A673 (cell line): ENCODE measurements at places on chromosomes 2 and 18. TPM values are rescaled to one million over a fixed set of nuclear protein-coding genes. Genes with fewer than 3 reads are reported as not detected.

- no peak for DNase-seq
Observed at GRCh38 chr2:33230842-33231241, 245.6 kb upstream of the RASGRP3 start.

DNA sequence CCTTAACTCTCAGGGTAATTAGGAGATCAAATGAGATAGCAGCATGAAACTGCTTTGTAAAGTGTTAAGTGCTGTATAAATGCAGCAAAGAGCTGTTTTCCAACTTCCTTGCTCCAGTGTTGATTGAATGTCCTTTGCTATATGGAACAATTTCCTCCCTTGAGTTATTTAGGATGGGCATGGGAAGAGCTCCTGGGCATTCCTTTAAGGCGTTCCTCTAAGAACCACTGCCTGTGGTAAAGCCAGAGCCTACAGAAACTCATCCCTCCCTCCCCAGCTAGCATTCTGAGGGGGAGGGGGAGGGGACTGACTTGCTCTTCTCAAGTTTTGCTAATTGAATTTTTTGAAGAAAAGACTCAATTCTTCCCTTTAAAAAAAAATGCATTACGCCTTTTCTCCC, 1.4 kb downstream of the AKAIN1 start:
- no peak for DNase-seq

- DNase-seq: no peak
Observed at GRCh38 chr2:158125756-158126498, 24.3 kb downstream of the UPP2 start.

GRCh38 chr2:1477196-1478040, 64.2 kb downstream of the TPO start:
- DNase-seq: no peak

GRCh38 chr18:45854036-45854586, 28.6 kb downstream of the SIGLEC15 start:
- DNase-seq: no peak

DNA sequence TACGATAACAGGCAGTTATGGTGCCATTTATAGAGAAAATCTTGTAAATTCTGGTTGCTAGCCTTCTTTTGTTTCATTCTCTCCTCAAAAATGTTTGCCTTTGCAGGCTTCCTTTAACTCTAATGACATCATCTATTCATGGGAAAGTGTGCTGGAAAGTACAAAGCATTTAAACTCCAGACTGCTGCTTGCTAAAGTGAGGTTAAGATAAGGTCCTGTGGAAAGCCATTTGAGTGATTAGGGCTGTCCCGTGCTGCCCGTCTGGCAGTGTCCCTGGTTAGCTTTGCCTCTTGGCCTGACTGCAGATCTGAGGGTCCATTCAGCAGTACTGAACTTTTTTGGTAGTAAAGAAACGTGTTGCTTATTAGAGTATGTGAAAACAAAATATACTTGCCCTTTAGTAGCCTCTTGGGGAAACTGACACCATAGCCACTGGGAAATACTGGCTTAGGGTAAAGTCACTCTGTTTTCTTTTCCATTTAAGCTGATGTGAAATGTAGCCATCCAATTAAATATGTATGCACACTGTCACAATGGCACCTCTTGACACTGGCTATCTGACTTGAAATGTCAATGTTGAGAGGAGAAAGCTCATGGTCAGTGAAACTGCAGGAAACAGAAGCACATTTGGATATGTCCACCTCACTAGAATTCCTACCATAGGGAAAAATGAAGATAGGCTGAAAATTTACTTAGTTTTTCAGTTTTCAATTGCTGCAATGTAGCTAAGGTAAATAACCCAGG, 321.5 kb downstream of the SLC8A1 start:
- no peak for DNase-seq

DNA sequence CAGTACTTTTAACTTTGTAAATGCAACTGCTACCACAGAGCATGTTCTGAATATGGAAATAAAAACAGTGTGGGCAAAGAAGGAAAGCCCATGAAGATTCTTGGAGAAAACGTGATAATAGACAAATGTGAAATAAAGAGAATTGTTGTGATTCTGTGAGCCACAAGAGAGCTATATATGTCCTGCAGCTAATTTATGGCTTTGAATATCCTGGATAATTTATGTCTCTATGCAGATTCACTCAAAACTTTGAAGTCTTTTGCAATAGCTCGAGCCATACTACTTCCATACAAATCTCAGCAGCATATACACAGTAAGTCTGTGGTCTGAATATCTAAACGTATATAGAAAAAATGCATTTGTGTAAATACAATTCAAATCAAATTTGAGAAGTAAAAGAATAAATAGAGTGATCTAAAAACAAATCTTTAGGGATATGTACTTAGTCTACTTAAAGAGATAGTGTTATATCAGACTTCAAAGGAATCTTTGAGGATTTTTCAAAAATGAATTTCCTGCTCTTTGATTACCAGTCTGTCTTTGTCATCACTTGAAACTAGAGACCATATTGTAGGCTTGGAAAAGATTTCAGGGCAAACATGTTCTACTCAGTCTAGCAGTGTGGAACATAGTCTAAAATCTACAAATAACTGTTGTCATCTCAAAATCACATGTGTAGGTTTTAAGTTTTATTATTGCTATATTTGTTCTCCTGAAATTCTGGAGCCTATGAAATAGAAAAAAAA, 107.1 kb downstream of the CSRNP3 start:
- peak; percentile 92 for DNase-seq

DNA sequence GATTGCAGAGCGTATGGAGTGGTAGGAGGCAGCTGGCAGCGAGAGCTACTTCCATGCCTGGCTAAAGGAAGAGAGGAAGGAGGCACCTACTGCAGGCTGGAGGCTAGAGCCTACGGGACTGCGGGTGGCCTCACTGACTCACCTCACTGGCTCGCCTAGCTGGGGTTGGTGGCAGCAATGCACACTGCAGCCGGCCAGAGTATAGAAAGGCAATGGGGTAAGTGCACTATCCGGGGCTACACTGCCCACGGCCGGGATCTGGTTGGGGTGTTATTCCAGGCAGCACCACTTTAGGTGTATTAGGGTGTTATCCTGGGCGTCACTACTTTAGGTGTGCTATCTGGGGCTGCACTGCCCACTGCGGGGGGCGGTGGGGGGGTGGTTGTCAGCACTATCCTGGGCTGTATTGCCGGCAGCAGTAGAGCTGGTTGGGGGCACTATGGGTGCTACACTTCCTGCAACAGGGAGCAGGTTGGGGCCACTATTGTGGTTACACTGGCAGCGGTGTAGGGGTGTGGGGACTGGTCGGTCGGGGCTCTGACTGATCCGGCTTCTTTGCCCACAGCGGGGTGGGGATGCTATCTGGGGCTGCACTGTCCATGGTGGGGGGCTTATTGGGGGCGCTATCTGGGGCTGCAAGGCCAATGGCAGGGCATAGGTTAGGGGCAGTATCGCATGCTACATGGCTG, 33.3 kb upstream of the ANKRD62 start:
- DNase-seq: no peak

DNA sequence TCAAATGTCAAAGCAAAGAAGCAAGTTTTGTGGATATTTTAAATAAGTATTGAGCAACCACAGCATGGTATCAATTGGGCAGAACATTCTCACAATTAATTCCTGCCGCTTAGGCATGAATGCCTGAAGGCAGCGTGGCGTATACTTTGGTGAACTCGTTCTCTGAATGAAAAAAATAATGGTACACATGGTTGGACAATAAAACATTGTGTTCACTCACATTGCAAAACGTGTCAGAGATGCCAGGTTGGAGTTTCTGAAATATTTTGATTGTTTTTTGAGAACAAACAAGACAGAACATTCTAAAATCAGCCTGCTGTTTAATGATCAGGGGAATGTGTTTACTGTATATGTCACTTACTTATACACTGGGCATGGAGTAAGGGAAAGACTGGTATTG, 254.2 kb downstream of the CDH2 start:
- no peak for DNase-seq

DNA sequence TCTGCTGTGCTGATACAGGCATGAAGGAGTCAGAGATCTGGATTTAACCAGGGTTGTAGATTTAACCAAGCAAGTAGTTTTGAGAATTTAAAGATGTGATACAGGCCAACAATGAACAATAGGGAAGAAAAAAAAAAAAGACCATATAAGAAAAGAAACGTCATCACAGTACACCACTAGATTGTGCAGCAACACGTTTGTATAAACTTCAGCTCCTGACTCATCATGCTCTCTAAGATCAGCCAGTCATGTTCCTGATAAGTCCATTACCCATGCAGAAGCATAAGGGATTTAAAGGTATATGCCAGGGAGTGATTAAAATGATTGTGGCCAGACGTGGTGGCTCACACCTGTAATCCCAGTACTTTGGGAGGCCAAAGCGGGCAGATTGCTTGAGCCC, 22.3 kb upstream of the ERICH2 start:
- no peak for DNase-seq

DNA sequence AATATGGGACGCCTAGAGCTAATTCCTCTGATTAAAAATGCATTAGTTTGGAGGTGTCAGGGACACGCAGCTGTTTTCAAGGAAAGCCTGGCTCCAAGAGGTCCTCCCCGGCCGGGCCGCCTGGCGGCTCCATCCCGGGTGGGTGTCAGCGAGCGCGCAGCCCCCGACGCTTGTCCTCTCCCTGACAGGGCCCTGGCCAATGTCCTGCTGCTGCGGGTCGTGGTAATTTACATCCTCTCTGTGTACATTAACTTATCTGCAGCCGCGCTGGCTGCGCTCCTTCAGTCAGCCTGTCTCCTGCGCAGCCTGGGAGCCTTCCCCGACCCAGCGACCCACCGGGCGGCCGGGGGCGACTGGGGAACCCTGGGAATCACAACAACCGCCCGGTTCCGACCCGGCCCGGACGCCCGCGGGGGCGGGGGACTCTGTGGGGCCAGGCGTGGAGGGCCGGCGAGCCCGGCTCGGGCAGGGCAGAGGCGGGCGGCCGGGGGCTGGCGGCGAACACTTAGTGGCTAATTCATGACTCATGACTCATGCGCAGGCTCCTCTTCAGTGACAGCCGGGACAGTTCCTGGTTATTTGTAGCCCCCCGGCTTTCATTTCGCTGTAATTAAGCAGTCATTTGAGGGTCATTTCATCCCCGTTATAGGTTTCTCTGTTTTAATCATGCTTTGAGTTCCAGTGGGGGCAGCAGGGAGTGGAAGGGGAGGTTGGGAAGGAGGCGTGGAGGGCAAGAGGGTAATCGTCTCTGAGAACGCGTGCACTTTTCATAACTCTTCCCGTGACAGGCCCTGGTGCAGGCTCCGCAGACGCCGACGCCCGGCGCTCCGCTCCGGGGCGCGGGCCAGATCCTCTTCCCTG, 141.9 kb upstream of the CTAGE1 start:
- DNase-seq: peak; percentile 19

DNA sequence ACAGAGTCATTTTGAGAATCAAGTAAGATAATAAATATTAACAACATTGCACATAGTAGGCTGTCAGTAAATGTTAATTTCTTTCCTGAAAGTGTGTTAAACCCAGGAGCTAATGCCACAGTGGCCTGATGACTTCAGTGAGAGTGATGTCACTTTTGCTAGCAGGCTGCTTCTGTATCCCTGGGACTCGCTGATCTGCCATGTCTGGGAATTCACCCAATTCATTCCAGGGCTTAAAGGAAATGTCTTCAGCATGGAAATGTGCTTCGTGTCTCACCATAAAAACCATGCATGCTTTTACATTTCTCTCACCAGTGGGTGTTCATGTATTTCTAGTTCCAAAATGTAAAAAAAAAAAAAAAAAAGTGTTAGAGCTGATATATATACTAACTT, 56.8 kb upstream of the MAPRE3 start:
- DNase-seq: peak; percentile 29

DNA sequence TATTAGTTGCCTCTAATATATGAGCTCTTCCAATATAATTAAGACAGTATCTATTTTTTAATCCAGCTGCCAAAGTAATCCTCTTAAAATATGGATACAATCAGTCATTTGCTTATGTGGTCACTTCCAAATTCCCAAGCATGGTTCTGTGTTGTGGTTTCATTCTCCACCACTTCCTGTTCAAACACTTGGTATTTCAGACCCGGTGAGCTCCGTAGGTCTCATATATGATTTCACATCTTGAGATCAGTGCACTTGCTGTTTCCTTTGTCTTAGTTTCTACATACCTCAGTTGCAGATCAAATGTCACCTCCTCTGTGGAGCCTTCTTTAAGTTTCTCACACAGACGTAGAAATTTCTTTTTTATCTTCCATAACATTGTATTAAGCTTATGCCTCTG, 254.2 kb downstream of the KCNS3 start:
- peak; percentile 21 for DNase-seq

GRCh38 chr2:12847694-12848575, 131.2 kb downstream of the TRIB2 start:
- DNase-seq: no peak

DNA sequence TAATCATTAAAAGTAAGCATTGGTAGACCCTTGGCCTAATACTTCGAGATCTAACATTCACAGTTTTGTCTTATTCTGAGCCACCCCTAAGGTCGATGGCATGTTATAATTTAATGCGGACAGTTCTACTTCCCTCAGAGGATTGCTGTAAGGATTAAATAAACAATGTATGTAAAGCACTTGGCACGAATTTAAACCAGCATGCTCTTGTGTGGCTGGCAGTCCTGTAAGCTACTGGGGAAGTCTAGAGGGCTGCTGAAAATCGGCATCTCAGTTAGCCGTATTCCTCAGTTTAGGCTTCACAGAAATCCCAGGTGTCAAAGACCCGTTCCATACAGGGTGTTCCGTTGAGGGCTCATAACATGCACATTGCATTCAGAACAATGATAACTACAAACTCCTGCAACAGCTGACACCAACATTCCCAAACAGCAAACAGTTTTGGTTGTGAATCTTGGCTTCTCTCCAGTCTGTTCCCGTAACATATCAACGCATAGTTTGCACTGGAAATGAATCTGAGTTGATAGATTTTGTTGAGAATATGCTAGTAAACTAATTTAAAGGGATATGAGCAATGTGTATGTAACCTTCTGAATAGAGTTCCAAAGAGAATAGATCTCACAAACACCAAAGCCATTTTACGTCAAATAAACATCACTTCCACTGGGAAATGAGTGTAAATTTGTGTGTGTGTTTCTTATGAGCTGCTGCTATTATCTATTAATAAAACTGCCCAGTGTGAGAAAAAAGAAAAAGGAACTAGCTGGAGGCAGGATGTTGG, 52.2 kb upstream of the ACKR3 start:
- DNase-seq: no peak

DNA sequence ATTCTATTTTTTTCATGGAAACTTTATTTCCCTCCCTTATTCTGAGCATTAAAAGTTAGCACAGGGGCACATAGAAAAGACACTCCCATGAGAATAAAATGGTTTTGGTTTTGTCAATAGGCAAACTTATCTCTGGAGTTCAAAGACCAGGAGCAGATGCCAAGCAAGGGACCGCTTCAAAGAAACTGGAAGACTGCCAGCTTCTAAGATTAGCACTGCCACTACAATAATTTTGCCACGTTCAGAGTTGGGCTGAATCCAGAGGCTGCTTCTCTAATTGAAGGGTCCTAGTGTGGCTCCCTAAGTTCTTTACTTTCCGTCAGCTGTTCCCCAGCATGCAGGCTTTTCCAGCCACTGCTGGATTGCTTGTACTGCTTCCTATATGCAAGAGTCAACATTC, 681.0 kb upstream of the GCFC2 start:
- DNase-seq: peak; percentile 40

- no peak for DNase-seq
Observed at GRCh38 chr18:35826477-35826876, 146.0 kb upstream of the RMP24 start.

Gene NR4A2
- 1.1 and 1.8 TPM in 2 replicates for total RNA-seq

Gene MALL
- 0.17 and 0.24 TPM in 2 replicates for total RNA-seq

Gene SOX11
- total RNA-seq: 73.9 and 75.1 TPM in 2 replicates

Gene EMILIN1
- total RNA-seq: 31.0 and 46.8 TPM in 2 replicates

Gene REG3A
- total RNA-seq: not detected in 2 replicates

Gene ZC3H6
- total RNA-seq: 7.6 and 14.0 TPM in 2 replicates

Gene MAL
- total RNA-seq: not detected in 2 replicates

Gene GULP1
- 7.2 and 9.5 TPM in 2 replicates for total RNA-seq

Gene CHRND
- total RNA-seq: not detected in 2 replicates

Gene CHN1
- total RNA-seq: 11.3 and 19.1 TPM in 2 replicates

Gene LAMA3
- total RNA-seq: 2.6 and 2.7 TPM in 2 replicates
